ENCODE measurements at places on chromosomes 16 and 17. TPM values are rescaled to one million over a fixed set of nuclear protein-coding genes. Genes with fewer than 3 reads are reported as not detected.

The LITAF gene
- total RNA-seq = 43.3 TPM

The RGS11 gene
- 0.37 TPM for total RNA-seq

The RNF157 gene
- 4.4 TPM for total RNA-seq

DNA sequence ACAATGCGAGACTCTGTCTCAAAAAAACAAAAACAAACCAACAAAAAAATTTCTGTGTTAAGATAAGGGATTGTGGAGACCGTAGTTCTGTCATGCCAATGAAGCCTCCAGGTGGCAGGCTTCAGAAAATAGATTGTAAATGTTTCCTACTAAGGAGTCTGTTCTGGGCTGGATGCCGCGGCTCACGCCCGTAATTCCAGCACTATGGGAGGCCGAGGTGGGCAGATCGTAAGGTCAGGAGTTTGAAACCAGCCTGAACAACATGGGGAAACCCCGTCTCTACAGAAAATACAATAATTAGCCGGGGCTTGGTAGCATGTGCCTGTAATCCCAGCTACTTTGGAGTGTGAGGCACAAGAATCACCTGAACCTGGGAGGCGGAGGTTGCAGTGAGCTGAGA is 4.4 kb upstream of the SNX29 start:
- DNase-seq = no peak

DNA sequence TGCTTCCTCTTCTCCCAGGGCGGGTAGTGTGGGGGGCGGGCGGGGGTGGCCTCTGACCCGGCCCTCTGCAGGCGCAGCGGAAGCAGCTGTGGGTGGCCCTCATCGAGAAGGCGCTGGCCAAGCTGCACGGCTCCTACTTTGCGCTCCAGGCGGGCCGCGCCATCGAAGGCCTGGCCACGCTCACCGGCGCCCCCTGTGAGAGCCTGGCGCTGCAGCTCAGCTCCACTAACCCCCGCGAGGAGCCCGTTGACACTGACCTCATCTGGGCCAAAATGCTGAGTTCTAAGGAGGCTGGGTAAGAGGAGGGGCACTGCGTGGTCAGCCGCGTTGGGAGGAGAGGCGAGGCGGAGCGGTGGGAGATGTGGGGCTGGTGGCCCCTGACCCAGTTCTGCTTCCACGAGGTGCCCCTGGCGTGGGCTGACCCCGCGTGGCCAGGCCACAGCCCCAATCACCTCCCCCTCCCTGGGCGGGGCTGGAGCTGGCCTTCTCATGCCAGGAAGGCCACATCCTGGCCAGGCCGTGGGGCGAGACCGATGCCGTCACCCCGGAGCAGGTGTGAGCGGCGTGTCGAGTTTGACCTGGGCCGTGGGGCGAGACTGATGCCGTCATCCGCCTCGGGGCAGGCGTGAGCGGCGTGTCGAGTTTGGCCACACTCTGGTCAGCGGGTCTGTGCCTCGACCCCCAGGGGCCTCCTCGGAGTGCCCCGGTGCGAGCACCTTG is 10.5 kb upstream of the PRR35 start:
- DNase-seq = no peak

DNA sequence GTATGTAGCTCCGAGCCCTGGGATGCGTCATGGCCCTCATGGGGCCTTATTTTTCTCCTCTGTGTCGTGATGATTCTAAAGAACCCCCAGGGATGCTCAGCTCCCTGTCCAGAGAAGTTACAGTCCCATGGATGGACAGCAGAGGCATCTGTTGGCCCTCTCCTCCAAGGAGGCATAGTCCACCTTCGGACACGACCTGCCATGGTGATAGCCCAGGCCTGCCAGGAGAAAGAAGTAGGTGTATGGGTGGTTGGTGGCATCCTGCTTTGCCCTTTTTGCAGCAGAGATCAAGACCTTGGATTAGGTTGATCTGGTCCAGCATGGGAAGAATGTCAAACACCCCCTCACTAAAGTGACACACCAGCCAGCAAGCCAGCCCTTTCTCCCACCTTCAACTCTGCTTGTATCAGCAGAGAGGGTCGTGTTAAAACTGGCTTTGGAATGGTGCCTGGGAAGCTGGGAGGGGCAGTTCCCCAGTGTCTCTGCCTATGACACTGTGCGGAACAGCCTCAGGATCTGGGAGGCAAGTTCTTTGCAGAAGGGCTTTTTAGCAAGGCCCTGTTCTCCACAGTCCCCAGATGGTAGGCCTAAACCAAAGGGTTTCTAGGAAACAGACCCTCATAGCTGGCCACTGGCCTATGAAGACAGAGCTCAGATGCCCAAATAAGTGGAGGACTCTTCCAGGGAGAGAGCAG is 259.9 kb upstream of the RPL38 start:
- no peak for DNase-seq

DNA sequence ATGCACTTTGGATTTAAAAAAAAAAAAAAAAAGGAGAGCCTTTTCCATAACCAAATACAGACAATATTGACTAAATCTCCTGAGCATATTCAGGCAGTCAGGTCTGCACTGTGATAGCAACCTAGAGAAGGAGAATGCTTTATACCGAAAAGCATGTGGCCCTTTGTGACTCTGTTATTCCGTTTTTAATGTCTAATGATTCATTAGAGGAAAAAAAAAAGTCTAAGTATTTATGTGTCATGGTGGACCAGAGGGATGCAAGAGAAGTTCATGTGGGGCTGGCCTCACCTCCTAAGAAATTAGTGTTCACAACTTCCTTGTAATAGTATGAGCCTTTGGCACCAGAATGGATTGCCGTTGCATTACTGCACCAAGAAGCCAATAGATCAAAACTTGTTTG is 11.3 kb upstream of the VWA3A start:
- DNase-seq = no peak

DNA sequence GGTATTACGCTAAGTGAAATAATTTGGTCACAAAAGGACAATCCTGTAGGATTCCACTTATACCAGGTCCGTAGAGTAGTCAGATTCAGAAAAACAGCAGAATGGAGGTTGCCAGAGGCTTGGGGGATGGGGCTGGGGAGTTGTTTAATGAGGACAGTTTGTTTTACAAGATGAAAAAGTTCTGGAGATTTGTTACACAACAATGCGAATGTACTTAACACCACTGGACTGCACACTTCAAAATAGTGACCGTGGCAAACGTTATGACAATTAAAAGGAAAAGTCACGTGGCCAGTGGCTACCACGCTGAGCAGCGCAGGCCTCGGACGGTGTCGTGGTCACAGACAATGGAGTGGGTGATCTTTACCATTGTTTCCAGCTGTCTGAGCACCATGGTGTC is 338.1 kb downstream of the SEC14L1 start:
- no peak for DNase-seq
